Upper lobe of right lung (tissue), 1 donor: ENCODE measurements at places on chromosomes 5 and 9. TPM values are rescaled to one million over a fixed set of nuclear protein-coding genes. Genes with fewer than 3 reads are reported as not detected.

GRCh38 chr5:158100373-158100888, 241.5 kb upstream of the CLINT1 start:
- DNase-seq = no peak

DNA sequence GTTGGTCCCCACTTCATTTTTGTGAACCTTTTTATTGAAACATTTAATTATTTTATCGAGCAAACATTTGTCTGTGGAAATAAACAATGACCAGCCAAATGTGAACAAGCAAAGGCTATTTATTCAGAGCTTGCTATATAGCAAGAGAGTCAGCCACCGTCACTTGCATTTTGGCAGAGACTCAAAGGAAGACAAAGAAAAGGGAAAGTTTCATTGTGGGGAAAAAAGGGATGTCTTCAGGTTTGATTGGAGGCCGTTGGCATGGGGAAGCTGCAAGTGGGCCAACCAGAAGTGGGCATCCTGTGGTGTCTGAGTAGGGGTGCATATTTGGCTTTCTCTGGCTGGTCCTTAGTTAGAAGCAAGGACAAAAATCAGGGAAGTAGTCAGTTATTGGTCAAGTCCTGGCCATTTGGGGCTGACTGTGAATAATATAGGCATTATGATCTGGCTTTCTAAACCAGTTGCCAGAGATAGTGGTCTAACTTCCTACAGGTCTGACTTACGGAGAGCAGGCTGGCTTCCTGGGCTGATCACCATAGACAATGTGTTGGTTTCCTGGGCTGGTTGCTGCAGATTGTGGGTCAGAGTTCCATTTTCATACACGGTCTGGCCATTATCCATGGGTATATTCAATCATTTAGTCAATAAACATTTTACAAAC, 16.6 kb downstream of the ENC1 start:
- DNase-seq = no peak

GRCh38 chr9:135032041-135032835, 55.2 kb upstream of the OLFM1 start:
- DNase-seq = peak; percentile 57

DNA sequence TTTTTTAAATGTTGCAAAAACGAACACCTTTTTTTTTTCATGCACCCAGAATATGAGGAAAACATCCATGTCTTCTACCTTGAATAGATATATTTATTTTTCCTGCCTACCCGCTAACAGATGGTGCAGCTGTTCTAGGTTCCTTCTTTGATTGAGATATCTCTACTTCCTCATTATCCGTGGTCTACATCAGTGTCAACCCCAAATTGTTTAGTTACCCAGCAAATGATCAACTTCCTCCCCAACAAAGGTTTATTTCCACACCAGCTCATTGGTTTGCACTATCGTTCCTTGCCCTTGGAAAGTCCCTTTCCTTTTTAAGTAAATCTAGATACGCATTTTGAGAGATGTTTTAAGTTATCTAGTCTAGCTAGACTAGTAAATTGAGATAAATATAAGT, 166.4 kb downstream of the PRR16 start:
- no peak for DNase-seq

DNA sequence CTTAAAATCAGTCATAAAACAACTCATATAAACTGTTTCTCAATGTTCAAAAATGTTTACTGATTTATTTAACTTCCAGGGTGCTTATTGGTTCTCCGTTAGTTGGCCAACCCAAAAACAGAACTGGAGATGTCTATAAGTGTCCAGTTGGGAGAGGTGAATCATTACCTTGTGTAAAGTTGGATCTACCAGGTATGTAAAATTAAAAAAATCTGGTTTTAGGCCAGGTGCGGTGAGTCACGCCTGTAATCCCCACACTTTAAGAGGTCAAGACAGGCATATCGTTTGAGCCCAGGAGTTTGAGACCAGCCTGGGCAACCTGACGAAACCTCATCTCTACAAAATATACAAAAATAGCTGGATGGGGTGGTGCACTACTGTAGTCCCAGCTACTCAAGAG, 73.7 kb downstream of the ITGA1 start:
- no peak for DNase-seq

GRCh38 chr9:119802621-119803020, 433.4 kb upstream of the BRINP1 start:
- no peak for DNase-seq

DNA sequence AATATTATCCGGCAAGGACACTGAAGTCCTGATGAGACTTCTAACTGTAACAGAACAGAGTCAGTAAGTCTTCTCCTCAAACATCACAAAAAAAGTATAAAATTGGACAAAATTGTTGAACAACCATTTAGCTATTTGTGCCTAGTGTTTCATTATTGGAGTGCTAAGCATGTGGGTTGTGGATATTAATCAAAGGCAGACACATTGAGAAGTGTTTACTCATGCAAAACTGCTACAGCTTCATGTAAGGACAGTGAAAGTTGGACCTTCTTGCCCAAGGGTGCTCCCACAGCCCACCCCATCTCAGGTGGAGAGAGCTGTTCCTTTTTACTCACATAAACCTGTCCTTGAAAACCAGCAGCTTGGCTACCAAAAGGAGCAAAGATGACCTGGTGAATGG, 355.1 kb upstream of the DAB2 start:
- DNase-seq = no peak

LCN15 gene
- not detected for total RNA-seq

NEUROG1 gene
- total RNA-seq = not detected

CATSPER3 gene
- total RNA-seq = 0.87 TPM

SLC34A1 gene
- total RNA-seq = not detected

RNF224 gene
- total RNA-seq = 0.35 TPM

GRXCR2 gene
- total RNA-seq = not detected
